ENCODE measurements at places on chromosomes 12 and 14. TPM values are rescaled to one million over a fixed set of nuclear protein-coding genes. Genes with fewer than 3 reads are reported as not detected.

The SLCO1B1 gene
- total RNA-seq: 0.17 TPM

The HOTAIR gene
- not detected for total RNA-seq

The SERPINA1 gene
- 431 TPM for total RNA-seq

The IKBIP gene
- 10.8 TPM for total RNA-seq

The TMEM233 gene
- not detected for total RNA-seq

GRCh38 chr12:2779281-2779680 lies 15.5 kb upstream of the FKBP4 start:
- no peak overlapping the region for H3K27ac ChIP-seq
- no peaks in the 10 kb centered on the region for H3K36me3 ChIP-seq
- no peak for DNase-seq
- H3K27me3 ChIP-seq: peaks cover 89% of the 10 kb centered on the region
- no peak overlapping the region for H3K4me3 ChIP-seq

DNA sequence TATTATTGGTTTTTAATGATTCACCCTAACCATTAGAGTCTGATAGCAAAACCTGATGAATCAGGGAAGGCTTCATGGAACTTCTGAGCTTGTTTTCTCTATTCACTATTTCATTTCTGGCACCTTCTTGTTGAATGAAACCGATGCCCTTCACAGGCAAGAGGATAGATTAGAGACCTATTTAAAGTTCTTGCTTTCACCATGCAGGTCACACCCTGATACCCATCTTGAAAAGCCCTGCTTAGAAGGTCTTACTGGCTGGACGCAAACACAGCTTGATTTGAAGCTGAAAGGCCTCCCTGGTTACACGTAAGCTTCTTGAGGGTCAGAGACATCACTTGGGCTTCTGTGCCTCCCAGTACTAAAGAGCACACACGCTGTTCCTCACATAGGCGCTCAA lies 29.2 kb downstream of the TMEM229B start:
- H3K36me3 ChIP-seq: no peaks in the 10 kb centered on the region
- peaks cover 7% of the 10 kb centered on the region for H3K27me3 ChIP-seq
- no peak for DNase-seq

- H3K27ac ChIP-seq: no peak overlapping the region
- peaks cover 3% of the 10 kb centered on the region for H3K27me3 ChIP-seq
- DNase-seq: no peak
- no peaks in the 10 kb centered on the region for H3K36me3 ChIP-seq
- H3K4me3 ChIP-seq: no peak overlapping the region
- no peaks in the 10 kb centered on the region for H3K4me1 ChIP-seq
Observed at GRCh38 chr14:105499256-105500035, 8.4 kb downstream of the TEDC1 start.

DNA sequence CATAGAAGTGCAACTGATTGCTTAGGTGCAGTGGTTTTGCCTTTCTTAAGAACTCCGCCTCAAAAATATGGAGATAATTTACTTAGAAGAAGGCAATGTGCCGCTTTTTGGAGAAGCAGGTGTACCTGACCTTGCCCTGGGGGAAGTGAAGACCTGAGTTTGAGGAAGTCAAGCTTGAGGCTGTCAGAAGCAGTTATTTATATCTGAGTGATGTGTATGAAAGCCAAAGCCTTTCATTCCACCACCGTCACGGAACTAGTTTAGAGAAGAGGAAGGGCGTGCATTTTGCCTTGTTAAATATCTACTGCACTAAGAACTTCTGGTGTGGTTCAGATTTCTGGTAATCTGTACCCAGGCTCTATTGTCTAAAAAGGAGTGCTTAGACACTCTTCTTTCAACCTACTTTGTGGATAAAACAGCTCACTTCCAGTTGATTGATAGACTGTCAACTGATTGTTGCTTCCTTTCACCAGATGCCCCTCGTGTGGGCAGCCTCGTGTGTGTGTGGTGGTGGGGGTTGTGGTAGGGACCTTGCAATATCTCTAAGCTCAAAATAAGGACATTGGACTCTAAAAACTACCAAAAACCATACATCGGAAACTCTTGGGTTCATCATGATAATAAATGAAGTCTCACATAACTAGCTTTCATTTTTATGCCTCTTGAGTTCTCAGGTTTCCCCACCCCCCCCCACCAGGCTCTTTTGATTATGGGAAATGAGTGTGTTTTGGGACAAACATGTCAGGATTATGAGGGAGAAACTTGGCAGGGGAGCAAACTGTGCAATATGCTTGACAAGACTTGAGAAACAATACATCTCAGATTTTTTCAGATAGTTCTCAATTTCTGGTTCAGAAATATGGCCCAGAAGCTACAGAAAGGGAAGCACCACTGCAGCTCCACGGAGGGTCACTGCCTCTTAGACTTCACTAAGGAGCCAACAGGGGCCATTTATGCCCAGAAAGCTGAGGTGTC lies 78.6 kb downstream of the ARF6 start:
- no peak overlapping the region for H3K4me3 ChIP-seq
- no peaks in the 10 kb centered on the region for H3K36me3 ChIP-seq
- peaks cover 45% of the 10 kb centered on the region for H3K4me1 ChIP-seq
- no peaks in the 10 kb centered on the region for H3K27me3 ChIP-seq
- DNase-seq: no peak
- peak overlapping the region; percentile 59 for H3K27ac ChIP-seq
